ENCODE measurements at places on chromosomes 12 and 14.

DNA sequence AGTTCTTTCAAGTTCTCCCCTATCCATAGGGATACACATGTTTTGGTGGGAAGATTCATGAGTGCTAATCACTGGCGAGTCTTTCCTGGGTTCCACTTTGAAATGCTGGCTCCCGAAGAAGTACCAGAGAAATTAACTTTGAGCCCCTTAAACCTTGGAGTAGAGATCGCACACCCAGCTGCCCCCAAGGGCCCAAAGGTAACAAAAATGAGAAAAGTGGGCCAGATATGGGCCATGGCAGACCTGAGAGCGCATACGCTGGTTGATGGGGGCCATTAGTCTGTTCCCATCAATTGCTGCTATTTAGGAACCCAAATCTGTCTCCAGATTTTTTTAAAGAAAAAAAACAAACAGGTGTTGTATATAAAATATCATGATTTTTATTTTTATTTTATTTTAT, 2.1 kb downstream of the GSTZ1 start:
- DNase-seq, result no peak

GRCh38 chr12:32606443-32606842, 72.7 kb upstream of the DNM1L start:
- DNase-seq, result no peak

GRCh38 chr12:91355150-91356006, 172.8 kb upstream of the DCN start:
- DNase-seq, result peak; percentile 23

GRCh38 chr14:89440986-89441909, 24.2 kb upstream of the FOXN3 start:
- DNase-seq, result no peak

DNA sequence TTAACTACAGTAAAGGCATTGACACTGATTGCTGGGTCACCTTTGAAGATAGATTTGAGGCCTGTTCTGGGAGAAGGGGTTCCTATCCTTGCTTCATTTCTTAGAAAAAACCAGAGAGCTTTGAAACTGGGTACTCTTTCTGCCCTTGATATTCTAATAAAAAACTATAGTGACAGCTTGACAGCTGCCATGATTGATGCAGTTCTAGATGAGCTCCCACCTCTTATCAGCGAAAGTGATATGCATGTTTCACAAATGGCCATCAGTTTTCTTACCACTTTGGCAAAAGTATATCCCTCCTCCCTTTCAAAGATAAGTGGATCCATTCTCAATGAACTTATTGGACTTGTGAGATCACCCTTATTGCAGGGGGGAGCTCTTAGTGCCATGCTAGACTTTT, 36.4 kb downstream of the CAND1 start:
- no peak for DNase-seq

DNA sequence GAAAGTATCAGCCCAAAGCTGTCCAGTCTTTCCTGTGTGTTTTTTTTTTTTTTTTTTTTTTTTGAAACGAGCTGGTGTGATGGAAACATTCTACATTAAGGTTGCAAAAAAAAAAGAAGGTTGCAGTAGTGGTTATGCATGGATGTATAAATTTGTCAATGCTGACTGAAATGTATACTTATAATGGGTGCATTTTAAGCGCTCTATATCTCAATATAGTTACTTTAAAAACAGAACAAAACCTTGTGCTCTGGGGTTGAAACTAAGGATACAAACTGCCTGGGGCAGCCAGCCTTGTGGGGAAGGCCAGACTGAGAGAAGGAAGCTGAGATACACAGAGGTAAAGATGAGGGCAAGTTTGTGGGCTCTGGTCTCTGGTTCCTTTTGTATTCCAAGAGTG, 87.3 kb upstream of the RMST start:
- no peak for DNase-seq

Data from DMS 273 treated with DMSO at 0.1 percent for 48 hours (cell line).